CD4-positive, CD25-positive, alpha-beta regulatory T cell (primary cell): ENCODE measurements at places on chromosomes 2 and 18.

GRCh38 chr2:188089901-188090300, 201.8 kb upstream of the GULP1 start:
- DNase-seq = no peak

DNA sequence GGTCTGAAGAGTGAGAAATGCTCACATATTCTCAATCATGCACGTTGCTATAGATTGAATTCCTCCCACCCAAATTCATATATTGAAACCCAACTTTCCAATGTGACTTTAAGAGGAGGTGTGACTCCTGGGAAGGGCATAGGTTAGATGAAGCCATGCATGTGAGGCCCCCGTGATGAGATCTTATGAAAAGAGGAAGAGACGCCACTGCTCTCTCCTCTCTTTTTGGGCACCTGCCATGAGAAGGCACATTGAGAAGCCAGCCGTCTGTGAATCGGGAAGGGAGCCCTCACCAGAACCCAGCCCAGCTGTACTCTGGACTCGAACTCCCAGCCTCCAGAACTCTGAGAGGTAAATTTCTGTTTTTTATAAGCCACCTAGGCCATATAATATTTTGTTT, 842.6 kb upstream of the SALL3 start:
- DNase-seq = no peak

DNA sequence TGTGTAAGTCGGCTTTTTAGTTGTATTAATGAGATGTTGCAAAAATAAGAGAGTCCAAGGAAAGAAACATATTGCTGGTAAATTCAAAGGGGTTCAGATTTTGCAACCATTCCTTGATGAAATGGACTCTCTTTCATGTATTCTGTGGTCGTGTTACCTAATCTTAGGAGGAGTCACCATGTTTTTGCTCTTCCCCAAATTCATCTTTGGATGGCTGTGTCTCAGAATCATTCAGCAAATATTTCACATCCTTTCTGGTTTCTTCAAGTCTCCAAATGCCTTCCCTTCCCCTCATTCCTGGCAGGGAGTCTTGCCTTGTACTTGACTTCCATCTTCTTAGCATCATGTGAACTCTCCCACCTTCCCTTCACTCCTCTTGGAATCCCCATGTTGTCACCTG, 66.1 kb downstream of the PTPRM start:
- DNase-seq = no peak

GRCh38 chr2:121140734-121141133, 144.3 kb downstream of the TFCP2L1 start:
- no peak for DNase-seq

DNA sequence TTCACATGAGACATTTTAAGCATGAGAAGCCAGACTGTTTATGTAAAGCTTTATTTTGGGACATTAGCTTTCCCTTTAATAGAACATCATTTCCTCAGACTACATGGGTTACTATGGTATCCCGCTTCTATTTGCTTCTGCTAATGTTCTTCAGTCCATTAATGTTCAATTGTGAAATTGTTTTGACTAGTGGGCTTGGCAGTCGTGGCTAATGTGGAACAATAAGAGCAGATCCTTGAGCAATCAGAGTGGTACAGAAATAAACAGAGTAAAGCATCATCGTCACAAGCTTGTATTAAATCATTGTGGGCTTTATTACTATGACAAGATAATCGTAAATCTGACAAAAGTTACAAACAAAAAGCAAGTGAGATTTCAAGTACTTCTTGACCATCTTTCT, 60.2 kb downstream of the PDE1A start:
- no peak for DNase-seq
